ENCODE measurements at places on chromosomes 2 and 18.
A peak's percentile ranks its signal among the peaks of the same experiment; 100 is the strongest.

- no peak for DNase-seq
These were observed 139.6 kb downstream of the TWIST2 start for GRCh38 chr2:238987352-238987981.

DNA sequence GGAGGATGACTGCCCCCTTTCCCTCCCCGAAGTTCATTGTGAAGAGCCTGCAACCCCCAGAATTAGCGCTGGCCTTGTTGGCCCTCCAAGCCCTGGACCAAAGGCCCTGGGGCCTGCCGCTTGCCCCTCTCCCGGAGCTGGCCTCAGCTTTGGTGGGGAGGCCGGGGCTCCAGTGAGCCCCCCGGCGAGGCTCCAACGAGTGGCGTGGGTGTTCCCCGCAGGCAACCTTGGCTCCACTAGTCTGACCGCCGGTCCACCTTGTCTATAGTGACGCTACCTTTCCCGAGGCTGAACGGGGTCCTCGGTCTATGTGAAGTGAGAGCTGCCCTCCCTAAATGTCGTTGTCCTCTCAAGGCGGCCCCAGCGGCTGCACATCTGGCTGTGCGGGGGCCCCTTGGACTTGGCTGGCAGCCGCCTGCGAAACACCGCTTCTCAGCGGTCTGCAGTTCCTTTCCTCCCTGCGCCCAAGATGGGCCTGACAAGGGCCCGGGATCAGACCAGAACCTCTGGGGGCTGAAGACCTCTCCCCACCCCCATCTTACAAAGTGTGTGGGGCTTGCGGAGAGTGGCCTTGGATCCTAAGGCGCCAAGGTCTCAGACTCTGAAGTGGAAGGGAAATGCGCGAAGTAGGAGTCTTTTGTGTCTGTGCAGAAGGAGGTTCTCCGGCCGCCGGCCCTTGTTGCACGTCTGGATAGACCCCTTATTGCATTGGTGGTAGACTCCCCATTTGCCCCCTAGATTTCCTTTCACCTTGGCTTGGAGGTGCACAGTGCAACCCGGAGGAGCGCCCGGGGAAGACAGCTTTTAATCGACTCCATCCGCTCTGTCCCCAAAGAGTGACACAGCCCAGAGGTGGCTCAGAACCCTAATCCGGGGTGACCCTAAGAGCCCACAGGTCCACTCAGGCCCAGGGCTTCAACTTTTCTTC lies 3.9 kb upstream of the HOXD10 start:
- no peak for DNase-seq

- DNase-seq: no peak
These were observed 85.0 kb upstream of the PPP1CB start for GRCh38 chr2:28666496-28667184.

- no peak for DNase-seq
These were observed 133.4 kb downstream of the RGPD3 start for GRCh38 chr2:106334802-106335201.

DNA sequence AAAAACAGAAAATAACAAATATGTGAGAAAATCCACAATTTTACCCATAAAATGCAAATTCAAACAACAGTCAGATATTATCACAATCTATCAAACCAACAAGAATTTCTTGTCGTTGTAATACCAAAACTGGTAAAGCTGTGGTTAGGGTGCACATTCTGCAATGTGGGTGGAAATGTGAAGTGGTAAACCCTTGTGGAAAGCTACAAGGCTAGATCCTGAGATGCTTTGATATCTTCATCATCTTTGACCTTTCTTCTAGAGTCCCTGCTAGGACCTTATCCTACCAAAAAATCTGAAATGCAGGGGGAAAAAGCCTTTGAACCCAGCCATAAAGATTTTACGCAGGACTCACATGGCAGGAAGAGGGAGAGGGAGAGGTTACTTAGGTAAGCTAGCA lies 17.2 kb upstream of the ATG16L1 start:
- DNase-seq: no peak

GRCh38 chr2:239387811-239388210 lies 13.0 kb downstream of the HDAC4 start:
- DNase-seq: no peak

DNA sequence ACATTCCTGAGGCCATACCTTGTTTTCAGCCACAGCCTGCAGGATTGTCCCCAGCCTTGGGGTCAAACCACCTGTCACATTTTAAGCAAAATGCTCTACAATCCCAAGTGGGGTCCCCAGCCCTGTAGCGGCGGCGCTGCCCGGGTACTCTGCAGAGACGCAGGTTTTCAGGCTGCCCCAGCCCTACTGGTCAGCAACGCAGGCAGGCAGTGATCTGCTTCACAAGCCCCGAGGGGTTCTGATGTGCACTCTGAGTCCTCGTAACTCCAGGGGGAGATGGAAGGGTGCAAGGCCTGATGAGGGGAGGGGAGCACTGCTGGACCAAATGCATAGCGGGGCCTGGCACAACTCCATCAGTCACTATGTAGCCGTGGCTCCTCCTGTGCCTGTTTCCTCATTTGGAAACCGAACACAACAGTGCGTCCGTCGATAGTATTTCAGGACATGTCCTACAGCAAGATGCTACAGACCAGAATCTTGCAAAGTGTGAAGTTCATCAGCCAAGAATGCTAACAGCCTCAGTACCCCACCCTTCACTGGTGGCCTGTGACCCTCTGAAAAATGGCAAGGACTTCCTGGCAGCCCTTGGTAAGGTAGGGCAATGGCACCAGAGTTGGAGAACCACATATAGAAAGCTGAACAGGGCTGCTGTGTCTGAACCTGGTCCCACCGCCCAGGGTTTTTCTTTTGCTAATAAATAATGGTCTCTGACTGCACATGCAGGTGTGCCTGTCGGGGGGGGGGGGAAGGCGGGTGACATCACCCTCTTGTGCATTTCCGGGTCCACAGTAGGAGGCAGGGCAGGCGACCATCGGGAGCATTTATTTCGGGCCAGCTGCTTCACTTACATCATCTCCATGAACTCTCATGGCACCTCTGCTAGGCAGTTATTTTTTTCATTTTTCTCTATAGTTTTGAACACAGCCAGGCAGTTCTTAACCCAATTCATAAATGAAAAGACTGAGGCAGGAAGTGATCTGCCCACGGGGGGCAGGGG lies 50.6 kb upstream of the TFCP2L1 start:
- peak; percentile 61 for DNase-seq

DNA sequence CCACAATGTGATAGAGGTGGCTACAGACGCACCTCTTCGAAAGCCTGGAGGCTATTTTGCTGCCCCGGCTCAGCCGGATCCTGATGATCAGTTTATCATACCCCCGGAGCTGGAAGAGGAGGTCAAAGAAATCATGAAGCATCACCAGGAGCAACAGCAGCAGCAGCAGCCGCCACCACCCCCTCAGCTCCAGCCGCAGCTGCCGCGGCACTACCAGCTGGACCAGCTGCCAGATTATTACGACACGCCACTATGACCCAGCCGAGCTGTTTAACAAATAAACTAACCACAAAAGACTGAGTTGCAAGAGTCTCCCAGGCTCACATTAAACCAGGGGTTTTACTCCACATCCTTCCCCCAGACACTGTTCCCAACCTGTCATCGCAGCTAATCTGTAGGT lies 263.8 kb downstream of the PHLPP1 start:
- DNase-seq: no peak

DNA sequence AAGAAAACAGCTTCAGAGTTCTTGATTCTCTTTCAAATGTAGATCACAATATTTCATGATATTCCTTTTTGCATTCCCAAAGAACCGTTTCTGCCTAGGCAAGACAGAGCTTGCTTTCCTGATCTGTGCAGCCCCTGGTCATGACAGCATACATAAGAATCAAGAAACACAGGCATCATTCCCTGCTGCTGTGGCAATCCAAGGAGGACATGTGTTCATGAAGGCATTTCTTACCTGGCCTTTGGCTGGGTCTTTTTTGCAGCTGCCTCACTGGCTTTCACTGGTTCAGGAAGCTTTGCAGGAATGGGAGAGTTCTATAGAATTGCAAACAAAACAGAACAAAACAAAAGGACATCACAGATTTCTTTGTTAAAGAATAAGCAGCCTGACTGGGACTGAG lies 87.6 kb upstream of the NFU1 start:
- no peak for DNase-seq

GRCh38 chr2:153536115-153536514 lies 57.6 kb upstream of the RPRM start:
- DNase-seq: no peak

DNA sequence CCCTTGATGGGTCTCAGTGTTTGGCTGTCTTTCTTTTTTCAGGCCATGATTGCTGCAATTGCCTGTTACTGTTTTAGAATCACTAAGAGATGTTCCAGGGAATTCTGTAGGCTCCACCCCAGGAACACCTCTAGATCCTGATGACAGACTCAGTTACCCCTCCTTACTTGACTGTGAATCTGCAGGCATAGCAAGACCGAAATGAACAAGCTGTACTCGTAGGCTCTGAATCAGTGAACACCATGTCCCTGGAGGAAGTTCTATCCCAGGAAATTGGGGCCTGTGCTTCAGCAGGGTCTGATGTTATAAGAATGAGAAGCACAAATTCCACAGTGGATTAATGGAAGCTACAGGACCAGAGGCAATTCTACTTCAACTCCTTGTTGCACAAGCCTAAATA lies 148.6 kb downstream of the COPS8 start:
- DNase-seq: no peak

Measured in activated effector memory CD4-positive, alpha-beta T cell treated with anti-CD3 and anti-CD28 coated beads, Interleukin-2, amount 50 U/mL, for 16 hours (primary cell).